Ammon's horn (tissue), 1 donor: ENCODE measurements at places on chromosomes 12 and 14.

DNA sequence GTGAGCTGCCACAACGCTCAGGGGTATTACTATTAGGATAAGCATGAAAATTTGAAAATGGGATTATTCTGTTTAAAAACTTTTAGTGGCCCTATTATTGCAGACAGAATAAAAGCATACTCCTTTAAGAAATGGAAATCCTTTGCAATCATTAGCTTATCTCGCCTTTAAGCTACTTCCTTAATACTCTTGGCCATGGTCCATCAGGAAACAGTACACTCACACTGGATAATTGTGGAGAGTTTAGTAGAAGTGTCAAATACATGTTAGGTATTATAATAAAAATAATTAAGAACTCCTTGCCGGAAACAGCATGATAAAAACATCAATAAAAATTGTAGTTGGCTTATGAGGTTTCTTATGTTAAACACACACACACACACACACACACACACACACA lies 100.4 kb upstream of the PPFIA2 start:
- no peak for DNase-seq

DNA sequence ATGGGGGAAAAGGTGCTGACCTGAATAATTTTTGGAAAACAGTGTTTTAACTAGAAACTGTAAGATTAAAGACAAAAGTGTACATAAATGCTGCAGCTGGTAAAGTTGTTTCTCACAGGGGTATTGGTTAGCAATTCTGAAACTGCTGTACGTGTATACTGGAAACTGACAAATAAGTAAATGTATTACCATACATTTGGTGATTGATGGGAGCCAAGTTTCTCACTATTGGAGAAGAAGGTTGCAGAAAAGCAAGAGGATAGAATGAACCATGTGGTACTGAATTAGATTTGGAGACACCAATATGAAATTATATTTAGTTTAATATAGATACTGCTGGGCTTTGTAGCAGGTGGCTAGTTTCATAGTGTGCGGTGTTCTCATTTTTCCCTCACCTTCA lies 19.6 kb upstream of the FBXO33 start:
- no peak for DNase-seq

- no peak for DNase-seq
These were observed 7.0 kb upstream of the RABGGTA start for GRCh38 chr14:24278424-24278823.

DNA sequence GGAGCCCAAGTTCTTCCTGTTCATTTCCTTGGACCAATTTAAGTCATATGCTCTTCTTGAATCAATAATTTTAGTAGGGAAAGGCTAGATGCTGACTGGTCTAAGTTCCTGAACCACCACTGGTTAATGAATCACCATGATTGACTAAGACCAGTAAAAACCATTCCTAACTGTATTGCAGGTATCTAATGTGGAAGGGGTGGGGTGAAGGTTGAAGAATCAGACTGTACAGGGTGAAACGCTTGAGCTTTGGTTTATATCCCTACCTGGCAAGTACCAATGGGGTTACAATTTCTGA lies 100.1 kb downstream of the DYRK2 start:
- no peak for DNase-seq

DNA sequence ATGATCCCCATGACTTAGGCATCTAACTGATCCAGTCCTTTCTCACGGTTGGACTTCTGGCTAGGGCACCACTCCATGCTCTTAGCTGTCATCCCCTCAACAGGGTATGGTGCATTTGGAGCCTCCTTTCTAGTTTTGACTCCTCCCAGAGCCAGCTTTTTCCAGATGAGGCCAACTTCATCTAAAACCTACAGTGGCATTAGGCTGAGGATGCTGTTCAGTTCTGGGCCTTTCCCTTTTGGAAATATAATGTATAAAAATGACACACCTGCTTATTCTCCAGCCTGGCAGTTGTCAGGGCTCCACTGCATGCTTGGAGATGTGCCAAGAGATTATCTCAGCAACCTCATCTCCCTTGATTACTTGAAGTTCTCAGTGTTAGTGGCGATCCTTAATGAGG lies 239.7 kb downstream of the EMP1 start:
- DNase-seq, result no peak

- no peak for DNase-seq
These were observed 59.5 kb downstream of the ARID2 start for GRCh38 chr12:45789025-45789424.

GRCh38 chr14:77088645-77089044 lies 9.4 kb upstream of the CIPC start:
- DNase-seq, result no peak

GRCh38 chr12:131121705-131122405 lies 168.1 kb downstream of the ADGRD1 start:
- no peak for DNase-seq

- no peak for DNase-seq
These were observed 67.3 kb downstream of the DACT1 start for GRCh38 chr14:58705066-58705465.

- no peak for DNase-seq
These were observed 32.7 kb downstream of the ZNF605 start for GRCh38 chr12:132923356-132923909.

DNA sequence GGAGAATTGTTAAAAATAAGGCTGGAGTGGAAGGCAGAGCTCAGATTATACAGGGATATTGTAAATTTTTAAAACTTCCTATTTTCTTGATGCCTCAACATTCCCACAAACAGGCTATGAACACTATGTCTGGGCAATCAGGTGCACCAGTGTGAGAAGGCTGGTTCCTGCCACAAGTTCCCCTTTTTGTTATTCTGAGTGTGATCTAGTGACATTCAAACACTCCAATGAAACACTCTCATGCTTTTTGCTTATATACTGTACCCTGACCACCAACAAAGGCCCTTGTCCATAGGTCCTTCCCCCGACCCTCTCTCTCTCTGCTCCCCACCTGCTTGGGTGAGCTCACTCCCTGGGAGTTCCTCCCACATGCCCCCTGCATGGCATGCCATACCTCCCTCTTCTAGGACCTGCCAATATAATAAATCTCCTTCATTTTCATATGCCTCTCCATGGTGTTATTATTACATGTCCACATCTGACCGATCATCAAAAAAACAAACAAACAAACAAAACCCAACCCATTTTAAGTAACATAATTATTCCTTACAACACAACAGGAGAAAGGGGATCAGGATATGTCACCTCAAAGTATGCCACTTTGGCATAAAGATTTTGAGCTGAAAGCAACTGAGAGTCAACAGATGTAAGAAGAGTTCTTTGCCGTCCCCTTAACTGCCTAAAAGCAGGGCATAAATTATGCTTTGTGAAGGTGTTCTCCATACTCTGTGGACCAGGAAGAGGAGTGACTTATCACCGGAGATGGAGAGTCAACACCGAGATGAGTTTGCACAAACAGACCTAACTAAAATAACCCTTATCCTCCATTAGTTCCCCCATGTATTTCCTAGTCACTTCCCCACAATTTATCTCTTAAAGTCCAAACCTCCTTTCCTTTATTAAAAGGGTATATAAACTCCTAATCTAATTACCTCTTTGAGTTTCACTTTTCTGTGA lies 42.5 kb upstream of the CATSPERB start:
- no peak for DNase-seq

DNA sequence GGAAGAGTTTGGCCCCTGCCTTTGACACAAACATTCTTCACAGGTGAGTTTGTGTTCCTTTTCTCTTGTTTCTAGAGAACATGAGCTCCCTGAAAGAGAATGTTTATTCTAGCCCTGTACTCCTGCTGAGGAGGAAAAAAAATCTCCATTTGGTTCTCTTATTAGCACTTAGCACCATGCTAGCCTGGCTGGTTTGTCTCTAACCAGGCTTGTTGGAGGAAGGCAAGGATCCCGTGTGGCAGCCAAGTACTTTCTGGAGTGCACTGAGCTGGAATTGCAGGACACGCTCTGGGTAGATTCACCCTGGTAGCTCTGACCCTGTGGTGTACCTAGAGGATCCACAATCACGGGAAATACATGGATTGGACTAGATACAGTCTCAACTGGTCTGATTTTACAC lies 41.9 kb downstream of the KCNA1 start:
- no peak for DNase-seq

- DNase-seq, result no peak
These were observed 462.3 kb downstream of the EGLN3 start for GRCh38 chr14:33488582-33488981.

DNA sequence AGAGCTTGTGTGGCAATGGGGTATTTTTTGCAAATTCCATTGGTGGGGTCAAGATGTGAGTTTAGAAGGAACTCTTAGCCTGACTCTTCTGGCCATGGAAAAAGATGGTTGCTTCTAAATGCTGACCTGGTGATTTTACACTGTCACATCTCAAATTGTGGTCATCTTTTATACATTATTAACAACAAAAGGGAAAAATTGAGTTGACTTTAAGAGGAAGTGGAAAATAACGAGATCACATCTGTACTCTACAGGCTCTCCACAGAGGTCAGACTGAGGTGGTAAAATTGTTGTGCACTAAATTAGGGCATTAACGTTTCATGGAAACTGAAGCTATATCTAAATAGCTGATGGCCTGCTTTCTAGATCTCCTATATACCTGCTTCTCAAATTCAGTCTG lies 44.7 kb downstream of the PTPN11 start:
- no peak for DNase-seq

- peak; percentile 45 for DNase-seq
These were observed 88.6 kb downstream of the EPS8 start for GRCh38 chr12:15700595-15700994.

DNA sequence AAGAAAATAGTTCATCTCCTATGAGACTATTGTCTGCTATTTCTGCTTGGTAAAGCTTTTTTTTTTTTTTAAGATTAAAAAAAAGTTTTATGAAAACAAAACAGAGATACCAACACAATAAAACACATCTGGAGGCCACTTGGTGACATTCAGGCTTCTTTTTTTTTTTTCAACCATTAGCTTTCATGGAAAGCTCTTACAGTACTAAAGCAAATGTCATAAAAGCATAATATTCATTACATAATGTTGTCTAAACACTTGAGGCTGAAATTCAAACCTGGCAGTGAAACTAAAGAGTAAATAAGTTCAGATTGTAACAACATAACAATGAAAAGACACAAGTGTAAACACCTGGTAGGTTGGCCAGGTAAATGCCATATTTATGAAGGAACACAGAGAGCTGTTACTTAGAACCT lies 14.7 kb downstream of the PRICKLE1 start:
- no peak for DNase-seq

GRCh38 chr12:121560392-121561008 lies 20.3 kb downstream of the KDM2B start:
- no peak for DNase-seq

- DNase-seq, result no peak
These were observed 226.0 kb upstream of the PDE3A start for GRCh38 chr12:20142316-20142715.

DNA sequence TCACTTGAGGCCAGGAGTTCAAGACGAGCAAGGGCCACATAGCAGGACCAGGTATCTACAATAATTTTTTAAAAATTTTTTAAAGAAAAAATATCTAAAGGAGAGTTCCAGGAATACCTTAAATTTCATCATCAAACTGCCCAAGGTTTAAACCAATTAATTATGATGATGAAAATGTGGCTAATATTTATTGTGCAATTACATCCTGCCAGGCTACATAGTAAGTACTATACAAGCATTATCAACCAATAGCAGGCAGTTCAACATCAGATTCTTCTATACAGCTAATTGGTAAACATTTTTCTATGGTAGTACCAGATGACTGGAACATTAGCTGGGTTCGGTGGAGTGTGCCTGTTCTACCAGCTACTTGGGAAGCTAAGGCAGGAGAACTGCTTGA lies 24.4 kb downstream of the DENND5B start:
- DNase-seq, result no peak

DNA sequence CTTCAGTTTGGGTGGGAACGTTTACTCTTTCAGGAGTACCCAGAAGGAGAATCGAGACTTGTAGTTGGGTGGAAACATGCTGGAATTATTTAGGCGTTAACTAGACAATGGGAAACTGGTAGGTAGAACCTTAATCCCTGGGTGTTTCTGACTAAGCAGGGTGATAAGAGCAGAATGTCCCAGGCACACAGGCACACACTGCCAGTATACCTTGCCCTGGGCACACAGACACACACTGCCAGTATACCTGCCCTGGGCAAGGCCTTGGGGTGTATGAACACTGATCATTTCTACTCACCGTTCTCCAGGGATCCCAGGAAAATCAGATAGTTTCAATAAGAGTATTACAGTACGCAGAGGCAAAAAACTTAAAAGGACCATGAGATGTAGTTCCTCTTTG lies 115.5 kb downstream of the SNAPC1 start:
- DNase-seq, result no peak

GRCh38 chr14:101024686-101025085 lies 121.2 kb upstream of the RTL1 start:
- DNase-seq, result no peak

- no peak for DNase-seq
These were observed at the start of gene RIN3 for GRCh38 chr14:92513204-92513965. Gene RIN3 (plus strand): TSS chr14:92513781. CDS start chr14:92513933, 152 bp downstream.
